Left lung (tissue), 14 donors: ENCODE measurements at places on chromosomes 3 and 15. TPM values are rescaled to one million over a fixed set of nuclear protein-coding genes. Genes with fewer than 3 reads are reported as not detected.
A peak's percentile ranks its signal among the peaks of the same experiment; 100 is the strongest.

DNA sequence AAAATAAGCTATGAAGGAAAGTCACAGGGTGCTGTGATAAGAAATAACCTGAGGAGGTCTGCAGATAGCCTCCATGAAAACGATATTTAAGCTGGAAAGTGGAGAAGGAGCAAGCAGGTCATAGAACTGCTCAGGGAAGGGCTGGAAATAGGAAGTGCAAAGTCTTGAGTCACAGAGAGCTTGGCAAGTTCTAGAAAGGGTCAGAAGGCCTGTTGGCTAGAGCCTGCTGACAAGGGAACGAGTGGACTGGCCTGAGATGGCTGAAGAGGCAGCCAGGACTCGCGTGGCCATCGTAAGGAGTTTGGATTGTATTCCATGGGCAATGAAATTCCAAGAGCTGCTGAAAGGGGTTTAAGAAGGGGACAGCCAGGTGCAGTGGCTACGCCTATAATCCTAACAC, 64.7 kb upstream of the IL12A start:
- no peak overlapping the region for H3K4me3 ChIP-seq
- no peak overlapping the region for H3K27ac ChIP-seq
- no peak for DNase-seq
- H3K27me3 ChIP-seq = no peaks in the 10 kb centered on the region
- no peaks in the 10 kb centered on the region for H3K4me1 ChIP-seq
- H3K36me3 ChIP-seq = no peaks in the 10 kb centered on the region

DNA sequence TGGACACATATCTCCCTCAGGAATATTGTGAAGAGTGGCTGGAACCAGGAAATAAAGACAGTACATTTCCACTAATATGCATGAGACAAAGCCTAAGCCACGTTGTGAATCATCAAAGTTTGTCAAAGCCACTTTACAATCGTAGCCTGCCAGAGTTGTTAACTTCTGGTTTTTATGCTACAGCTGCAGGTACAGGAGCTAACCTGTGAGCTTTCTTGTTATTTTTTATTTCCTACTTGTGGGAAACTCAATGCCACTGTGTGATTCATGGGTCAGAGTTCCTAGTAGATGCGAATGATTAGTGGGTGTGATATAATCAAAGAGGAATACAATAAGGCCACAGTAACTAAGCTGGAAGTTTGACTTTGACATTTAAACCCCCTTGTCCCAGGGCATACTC, 44.4 kb upstream of the TEX9 start:
- H3K27ac ChIP-seq = no peak overlapping the region
- H3K27me3 ChIP-seq = no peaks in the 10 kb centered on the region
- H3K4me3 ChIP-seq = no peak overlapping the region
- no peaks in the 10 kb centered on the region for H3K4me1 ChIP-seq

DNA sequence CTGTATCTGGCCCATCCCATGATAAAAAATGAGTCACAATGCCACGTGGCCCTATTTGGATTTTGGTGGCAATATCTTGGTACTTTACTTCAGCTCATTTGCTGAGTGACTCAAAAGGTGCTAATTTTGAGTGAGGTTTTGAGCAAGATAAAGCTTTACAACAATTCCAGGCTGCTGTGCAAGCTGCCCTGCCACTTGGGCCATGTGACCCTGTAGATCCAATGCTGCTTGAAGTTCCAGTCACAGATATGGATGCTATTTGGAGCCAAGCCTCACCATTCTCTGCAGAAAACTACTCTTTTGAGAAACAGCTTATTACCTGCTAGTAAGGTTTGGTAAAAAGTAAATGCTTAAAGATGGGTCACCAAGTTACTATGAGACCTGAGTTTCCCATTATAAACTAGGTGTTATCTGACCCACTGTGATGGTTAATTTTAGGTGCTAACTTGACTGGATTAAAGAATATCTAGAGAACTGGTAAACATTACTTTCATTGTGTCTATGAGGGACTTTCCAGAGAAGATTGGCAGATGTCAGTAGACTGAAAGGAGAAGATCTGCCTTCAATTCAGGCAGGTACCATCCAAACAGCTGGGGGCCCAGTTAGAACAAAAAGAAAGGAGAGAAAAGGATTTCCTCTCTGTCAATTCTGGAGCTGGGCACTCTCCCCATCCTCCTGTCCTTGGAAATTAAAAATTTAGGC, 1083.9 kb downstream of the DIPK2A start:
- H3K27me3 ChIP-seq = no peaks in the 10 kb centered on the region
- DNase-seq = no peak
- no peaks in the 10 kb centered on the region for H3K36me3 ChIP-seq
- no peak overlapping the region for H3K27ac ChIP-seq

DNA sequence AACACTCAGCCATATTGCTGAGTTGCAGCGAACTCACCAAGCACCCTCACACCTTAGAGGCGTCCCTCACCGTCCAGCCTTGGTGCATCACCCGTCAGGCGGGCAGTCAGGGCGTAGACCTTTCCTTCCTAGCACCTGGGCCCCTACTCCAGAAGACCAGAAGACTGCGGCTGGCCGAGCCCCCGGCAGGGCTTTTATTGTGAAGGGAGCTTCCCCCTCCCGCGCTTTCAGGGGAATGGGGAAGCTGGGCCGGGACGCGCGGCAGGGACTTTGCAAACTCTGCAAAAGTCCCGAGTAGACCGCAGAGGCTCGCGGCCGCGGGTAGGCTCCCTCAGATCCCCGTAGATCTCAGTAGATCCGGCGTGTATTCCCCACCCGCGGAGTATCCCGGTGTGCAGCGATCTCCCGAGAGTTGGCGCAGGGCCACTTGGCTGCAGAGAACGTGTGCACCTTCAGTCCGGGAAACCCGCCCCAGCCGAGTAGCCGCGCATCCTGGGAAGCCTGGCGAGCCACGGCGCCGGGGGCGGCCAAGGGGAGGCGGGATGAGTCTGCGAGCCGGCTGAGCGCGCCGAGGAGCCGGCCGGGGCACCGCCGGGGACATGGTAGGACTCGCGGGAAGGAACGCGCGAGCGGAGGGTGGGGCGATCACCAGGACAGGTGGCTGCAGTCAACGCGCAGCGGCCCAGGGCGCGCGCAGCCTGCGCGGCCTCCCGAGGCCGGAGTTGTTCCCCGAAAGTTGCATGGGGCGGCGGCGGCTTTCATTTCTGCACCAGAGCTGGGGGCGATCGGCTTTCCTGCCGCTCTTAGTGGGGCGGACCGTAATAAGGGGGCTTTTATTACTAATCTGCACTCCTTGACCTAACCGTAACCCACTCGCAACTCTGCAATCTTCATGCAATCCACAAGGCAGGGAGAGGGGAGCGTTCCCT, at the start of gene GASK1A:
Gene GASK1A (plus strand): TSS at position 268 of the 929 bp plus-strand sequence. CDS start 332 bp downstream, at position 600.
- peak within 1 kb of the TSS; percentile 58 for H3K4me3 ChIP-seq
- H3K27ac ChIP-seq = peak within 1 kb of the TSS; percentile 2
- no peaks in the 10 kb centered on the region for H3K36me3 ChIP-seq
- peaks cover 35% of the 10 kb centered on the region for H3K27me3 ChIP-seq
- peaks cover 14% of the 10 kb centered on the region for H3K4me1 ChIP-seq

The SLCO2A1 gene
- 47.2 TPM for polyA plus RNA-seq

GRCh38 chr3:121836064-121836463, 1.1 kb downstream of the EAF2 start:
- peak overlapping the region; percentile 91 for H3K27ac ChIP-seq
- H3K4me3 ChIP-seq = peak overlapping the region; percentile 79
- no peak for DNase-seq
- H3K4me1 ChIP-seq = peaks cover 7% of the 10 kb centered on the region
- H3K27me3 ChIP-seq = no peaks in the 10 kb centered on the region

The USP50 gene
- polyA plus RNA-seq = 0.37 TPM

The NSUN3 gene
- polyA plus RNA-seq = 16.7 TPM

The AGTR1 gene
- polyA plus RNA-seq = 22.3 TPM

The STARD9 gene
- polyA plus RNA-seq = 21.0 TPM

GRCh38 chr3:21691036-21691435, 60.0 kb downstream of the ZNF385D start:
- no peaks in the 10 kb centered on the region for H3K36me3 ChIP-seq
- H3K4me3 ChIP-seq = no peak overlapping the region
- DNase-seq = no peak

- H3K27me3 ChIP-seq = no peaks in the 10 kb centered on the region
- no peaks in the 10 kb centered on the region for H3K36me3 ChIP-seq
- H3K27ac ChIP-seq = no peak overlapping the region
- peaks cover 12% of the 10 kb centered on the region for H3K4me1 ChIP-seq
- no peak for DNase-seq
- H3K4me3 ChIP-seq = no peak overlapping the region
Measured at GRCh38 chr3:133211449-133211848, 173.3 kb downstream of the TMEM108 start.

The DPPA4 gene
- 4.1 TPM for polyA plus RNA-seq

DNA sequence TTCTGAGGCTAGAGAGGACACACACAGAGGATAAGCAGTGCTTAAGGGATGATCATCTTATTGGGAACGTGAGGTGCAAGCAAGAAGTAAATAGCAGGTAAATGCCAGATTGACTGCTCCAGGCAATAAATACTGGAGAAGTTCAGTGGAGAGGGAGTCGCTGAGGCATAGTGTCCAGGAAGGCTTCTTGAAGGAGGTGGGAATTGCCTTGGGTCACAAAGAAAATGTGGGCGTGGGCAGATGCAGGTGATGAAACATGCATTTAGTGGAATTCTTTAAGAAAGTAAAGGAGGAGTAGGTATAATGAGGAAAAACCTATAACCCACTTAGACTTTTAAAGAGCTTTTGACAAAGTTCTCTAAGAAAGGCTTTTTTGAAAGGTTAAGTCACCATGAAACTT, 7.4 kb upstream of the SEMA5B start:
- no peak overlapping the region for H3K4me3 ChIP-seq
- no peaks in the 10 kb centered on the region for H3K36me3 ChIP-seq
- peaks cover 3% of the 10 kb centered on the region for H3K27me3 ChIP-seq
- DNase-seq = no peak
- no peaks in the 10 kb centered on the region for H3K4me1 ChIP-seq

The CCK gene
- not detected for polyA plus RNA-seq

- no peaks in the 10 kb centered on the region for H3K36me3 ChIP-seq
- no peaks in the 10 kb centered on the region for H3K27me3 ChIP-seq
- DNase-seq = no peak
- no peaks in the 10 kb centered on the region for H3K4me1 ChIP-seq
- peak overlapping the region; percentile 9 for H3K27ac ChIP-seq
- no peak overlapping the region for H3K4me3 ChIP-seq
Measured at GRCh38 chr3:117150628-117151027, 441.0 kb downstream of the TUSC7 start.

The MYEF2 gene
- 61.4 TPM for polyA plus RNA-seq

The ZPLD1 gene
- not detected for polyA plus RNA-seq

- H3K36me3 ChIP-seq = no peaks in the 10 kb centered on the region
- no peak for DNase-seq
- H3K27ac ChIP-seq = no peak overlapping the region
- no peaks in the 10 kb centered on the region for H3K4me1 ChIP-seq
- H3K27me3 ChIP-seq = no peaks in the 10 kb centered on the region
Measured at GRCh38 chr15:57743424-57743823, 36.9 kb downstream of the POLR2M start.

DNA sequence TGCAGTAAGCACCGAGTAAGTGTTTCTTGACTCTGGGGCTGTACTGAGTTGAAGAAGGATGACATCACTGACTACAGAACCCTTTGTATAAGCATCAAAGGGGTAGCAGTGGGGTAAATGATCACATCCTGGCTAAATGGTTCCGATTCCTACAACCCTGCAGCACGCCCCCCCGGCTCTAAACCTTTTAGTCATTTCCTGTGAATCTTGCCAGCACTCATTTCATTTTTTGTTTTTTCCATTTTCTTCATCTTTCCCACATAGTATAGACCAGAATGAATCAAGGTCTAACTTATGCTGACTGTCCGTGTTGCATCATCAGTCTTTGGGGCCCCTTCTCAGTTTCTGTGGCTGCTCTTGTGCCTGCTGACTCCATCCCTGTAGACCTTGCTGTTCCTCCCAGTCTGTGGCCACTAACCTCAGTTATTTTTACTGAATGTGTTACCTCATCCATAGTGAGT, 383.1 kb upstream of the TPRG1 start:
- H3K27ac ChIP-seq = no peak overlapping the region
- peaks cover 20% of the 10 kb centered on the region for H3K4me1 ChIP-seq
- H3K4me3 ChIP-seq = no peak overlapping the region
- no peaks in the 10 kb centered on the region for H3K27me3 ChIP-seq
- DNase-seq = no peak

DNA sequence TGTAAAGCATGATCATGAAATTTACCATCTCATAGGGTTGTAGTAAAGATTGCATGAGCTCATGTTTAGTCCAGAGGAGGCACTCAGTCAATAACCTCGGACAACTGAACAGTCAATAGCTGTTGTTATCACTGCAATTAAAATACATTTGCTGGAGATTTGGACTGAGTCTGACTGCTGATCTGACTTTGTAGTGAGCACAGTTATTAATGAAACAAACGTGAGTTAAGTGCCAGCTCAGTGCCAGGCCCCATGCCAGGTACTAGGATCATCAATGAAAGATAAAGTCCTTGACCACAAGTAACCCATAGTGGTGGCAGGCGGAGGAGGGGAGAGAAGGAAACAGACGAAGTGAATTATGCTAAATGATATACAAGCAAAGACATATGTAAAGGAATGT, 43.7 kb upstream of the PRICKLE2 start:
- peaks cover 18% of the 10 kb centered on the region for H3K4me1 ChIP-seq
- no peaks in the 10 kb centered on the region for H3K36me3 ChIP-seq
- H3K4me3 ChIP-seq = no peak overlapping the region
- DNase-seq = no peak

The LNP1 gene
- polyA plus RNA-seq = 8.8 TPM
